Memory B cell (primary cell): ENCODE measurements at places on chromosomes 12 and 14.

GRCh38 chr14:33768458-33768830, 182.4 kb downstream of the EGLN3 start:
- DNase-seq, result no peak

DNA sequence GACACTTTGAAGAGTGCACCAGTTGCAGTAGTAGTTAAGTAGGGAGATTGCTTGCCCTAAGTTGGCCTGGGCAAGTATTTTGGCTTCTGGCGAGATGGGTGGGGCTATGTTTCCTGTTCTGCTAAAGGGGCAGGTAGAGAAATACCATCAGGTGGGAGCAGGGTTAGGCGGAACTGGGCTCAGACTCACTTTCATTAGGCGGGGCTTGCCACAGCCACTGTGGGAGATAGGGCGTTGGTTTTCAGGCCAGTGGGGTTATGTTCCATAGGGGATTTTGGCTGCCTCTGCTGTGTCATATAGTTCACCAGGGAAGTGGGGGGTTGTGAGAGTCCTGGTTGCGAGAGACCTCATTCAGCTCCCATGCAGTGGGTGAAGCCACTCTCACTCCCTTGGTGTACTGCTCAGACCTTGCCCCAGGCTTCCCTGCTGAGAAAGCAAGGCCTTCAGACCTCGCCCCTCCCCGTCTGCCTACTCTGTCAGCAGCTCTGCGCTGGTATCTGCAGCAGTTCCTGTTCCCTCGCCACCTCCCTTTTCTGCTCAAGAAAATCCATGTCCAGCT, 43.3 kb downstream of the AEBP2 start:
- DNase-seq, result no peak

DNA sequence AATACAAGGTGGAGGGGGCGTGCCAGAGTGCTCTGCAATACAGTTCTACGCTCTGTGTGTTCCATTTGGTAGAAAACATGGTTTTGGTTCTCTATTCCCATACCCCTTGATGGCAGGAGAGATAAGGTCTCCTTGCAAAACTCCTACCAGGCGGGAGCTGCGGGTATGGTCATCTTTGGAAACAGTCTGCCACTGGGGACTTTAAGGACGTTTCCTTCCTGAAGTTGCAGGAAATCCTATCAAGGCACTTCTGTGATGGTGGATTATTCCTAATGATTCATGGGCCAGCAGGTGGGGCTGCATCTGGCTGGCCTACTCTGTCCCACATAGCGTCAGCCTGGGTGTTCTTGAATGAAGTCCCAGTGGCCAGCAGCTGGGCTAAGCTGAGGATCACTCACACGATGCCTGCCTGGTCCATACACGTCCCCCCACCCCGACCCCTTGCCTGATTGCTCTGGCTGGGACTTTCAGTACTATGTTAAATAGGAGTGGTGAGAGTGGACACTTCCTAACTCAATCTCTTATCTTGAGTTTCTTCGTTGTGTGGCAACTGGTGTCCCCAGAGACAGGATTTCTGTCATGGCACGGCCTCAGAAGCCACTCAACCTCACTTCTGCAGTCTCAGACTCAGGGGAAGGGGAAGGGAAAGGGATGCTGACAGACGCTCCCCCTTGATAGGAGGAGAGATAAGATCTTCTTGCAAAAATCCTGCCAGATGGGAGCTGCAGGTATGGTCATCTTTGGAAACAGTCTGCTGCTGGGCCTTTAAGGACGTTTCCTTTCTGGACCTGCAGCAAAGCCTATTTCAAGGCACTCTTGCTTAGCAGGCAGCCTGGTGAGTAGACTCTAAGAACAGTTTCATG, 61.0 kb upstream of the FKBP4 start:
- DNase-seq, result no peak

DNA sequence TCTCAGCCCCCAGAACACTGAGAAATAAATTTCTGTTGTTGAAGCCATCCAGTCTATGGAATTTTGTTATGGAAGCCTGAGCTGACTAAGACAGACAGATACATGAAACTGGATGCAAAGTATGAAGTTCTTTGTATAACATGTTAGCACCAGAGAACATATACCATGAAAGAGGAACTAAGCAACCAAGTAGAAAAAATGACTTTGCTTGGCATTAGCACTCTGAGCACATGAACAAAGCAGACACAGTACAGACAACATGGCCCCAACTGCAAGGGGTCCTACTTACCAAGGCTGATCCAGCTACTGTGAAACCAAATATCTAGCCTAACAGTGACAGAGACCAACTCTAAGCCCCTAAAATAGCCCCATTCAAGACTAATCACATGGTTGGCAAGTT, 13.8 kb downstream of the EXOC5 start:
- DNase-seq, result no peak

GRCh38 chr14:102875652-102876051, 46.8 kb upstream of the AMN start:
- no peak for DNase-seq

DNA sequence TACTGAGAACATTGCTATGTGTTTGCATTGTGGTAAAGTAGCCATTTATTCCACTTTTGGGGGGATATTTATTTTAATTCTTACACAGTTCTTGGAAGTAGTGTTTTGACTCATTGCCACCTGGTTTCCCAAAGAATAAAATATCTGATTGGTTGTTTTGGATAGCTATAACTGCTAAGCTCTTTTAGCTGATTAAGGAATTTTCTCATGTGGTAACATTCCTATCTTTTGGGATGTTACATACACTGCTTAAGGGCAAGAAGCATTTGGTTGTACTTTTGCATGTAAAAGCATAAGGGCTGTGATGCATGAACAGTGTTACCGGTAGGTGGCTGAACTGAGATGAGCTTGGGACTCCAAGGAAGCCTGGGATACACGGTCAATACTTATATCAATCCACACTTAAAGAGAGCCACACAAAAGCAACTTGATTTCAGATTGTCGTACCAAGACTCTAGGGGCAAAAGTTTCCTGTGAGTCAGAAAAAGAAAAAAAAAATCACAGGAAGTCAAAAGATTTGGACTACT, 71.4 kb upstream of the PRKD1 start:
- DNase-seq, result no peak

GRCh38 chr14:99522025-99522401, 40.8 kb downstream of the CCNK start:
- DNase-seq, result no peak

DNA sequence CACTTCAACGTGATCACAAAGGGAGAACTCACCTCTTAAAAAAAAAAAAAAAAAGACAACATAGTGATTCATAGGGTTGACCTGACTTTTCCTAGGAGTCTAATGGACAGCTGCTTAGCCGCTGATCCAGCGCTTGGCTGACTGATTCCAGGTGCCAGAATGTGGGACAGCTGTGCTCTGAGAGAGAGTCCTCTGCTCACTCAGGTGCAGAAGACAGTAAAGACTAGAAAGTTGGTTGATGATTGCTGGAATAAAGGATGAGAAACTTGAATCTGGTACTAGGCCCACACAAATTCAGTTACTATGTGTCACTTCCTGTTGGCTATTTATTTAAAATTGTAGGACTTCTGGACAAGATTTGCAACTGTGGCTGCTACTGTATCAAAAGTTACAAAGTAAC, 229.4 kb downstream of the CHST11 start:
- DNase-seq, result no peak

DNA sequence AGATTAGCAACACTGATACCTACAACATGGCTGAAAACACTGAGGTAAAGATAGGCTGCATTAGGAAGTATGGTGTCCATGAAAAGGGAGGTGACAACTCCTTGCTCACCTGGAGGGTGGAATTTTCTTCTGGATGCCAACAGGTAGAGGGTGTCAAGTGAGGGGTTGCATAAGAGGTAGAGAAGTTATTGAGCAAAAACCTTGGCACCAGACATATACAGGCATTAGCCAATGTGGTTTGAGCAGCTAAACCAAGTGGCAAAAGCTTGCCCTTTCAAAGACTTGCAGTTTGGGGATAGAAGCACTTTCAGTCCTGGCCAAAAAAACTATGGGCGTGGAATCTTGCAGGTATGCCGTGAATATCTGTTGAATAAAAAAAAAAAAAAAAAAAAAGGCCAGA, 3.8 kb downstream of the RITA1 start:
- no peak for DNase-seq

GRCh38 chr14:103695296-103696069, 19.8 kb downstream of the XRCC3 start:
- no peak for DNase-seq
